ENCODE measurements at places on chromosomes 7 and 10.

- no peak for DNase-seq
These were observed 8.5 kb upstream of the AOAH start for GRCh38 chr7:36732806-36733205.

- no peak for DNase-seq
These were observed 230.7 kb upstream of the CACNA2D1 start for GRCh38 chr7:82674268-82674667.

DNA sequence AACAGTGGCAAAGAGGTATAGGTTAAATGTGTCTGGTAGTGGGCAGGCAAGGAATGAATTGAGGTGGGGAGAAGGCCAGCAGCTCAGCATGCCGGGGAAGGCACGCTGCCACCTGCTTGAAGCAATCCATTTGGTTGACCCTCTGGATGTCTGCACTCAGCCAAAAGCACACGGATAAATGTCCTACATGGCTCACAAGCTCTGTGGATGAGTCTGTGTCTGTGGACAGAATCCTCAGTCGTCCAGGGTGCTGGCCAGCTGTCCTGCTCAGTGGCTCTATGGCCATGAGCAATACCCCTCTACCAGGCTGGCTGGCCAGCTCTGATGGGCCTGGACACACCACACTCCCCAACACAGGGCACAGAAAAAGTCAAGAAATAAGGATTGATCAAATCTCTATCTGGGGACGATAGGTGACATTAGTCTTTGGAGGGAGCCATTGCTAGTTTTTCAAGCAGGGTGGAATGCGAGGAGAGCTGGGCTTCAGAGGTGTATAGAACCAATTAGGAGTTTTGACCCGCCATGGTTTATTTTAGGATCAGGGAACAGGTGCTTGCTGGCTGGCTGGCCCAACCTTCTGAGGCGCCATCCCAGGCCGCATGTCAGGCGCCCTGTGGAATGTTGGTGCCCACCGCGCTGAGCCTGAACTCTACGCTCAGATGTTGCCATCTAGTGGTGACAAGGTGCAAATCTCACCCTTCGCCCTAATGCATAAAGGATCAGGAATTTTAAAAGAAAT lies 493.4 kb downstream of the TNS3 start:
- DNase-seq = peak; percentile 17

DNA sequence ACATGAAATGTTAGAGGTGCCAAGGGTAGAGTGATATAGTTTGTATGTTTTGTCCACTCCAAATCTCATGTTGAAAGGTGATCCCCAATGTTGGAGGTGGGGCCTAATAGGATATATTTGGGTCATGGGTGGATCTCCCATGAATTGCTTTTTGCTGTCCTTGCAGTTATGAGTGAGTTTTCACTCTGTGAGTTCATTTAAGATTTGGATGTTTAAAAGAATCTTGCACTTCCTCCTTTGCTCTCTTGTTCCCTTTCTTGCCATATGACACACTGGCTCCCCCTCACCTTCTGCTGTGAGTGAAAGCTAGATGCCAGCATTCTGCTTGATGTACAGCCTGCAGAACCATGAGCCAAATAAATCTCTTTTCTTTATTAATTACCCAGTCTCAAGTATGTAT lies 269.2 kb downstream of the ZWINT start:
- no peak for DNase-seq

GRCh38 chr10:12431151-12432101 lies 82.1 kb downstream of the CAMK1D start:
- no peak for DNase-seq

DNA sequence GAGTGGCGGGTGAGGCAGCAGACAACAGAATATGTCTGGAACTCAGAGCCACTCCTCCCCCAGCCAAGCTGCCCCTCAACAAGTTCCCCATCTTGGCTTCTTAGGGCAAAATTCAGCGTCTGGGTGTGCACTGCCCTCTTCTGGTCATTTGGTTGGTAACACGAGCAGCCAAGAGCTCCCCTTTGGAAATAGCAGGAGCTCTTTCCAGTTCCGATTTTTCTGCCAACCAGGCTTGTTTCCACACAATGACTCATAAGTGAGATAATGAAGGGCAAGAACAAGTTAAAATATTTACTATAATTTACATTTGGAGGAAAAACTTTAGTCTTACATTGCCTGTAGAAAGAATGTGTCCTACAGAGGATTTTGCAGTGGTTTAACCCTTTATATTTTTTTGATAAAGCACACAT lies 70.5 kb downstream of the ADCYAP1R1 start:
- peak; percentile 18 for DNase-seq

DNA sequence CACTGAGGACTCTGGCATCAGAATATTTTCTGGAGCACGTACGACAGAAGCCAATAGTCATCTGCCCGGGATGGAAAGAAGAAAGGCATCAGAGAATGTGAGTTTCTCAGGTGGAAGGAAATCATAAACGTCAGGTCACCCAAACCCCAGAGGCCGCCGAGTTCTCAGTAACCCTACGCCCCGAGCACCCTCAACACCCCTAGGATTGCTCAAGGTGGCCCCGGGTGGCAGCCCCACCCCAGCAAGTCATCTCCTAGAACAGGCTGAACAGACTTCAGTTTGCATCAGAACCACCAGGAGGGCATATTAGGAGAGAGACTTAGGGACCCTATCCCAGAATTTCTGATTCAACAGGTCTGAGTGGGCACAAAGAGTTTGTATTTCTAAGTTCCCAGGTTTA lies 117.6 kb downstream of the TNS3 start:
- DNase-seq = no peak

- no peak for DNase-seq
These were observed 106.0 kb downstream of the UPF2 start for GRCh38 chr10:11936389-11937152.

DNA sequence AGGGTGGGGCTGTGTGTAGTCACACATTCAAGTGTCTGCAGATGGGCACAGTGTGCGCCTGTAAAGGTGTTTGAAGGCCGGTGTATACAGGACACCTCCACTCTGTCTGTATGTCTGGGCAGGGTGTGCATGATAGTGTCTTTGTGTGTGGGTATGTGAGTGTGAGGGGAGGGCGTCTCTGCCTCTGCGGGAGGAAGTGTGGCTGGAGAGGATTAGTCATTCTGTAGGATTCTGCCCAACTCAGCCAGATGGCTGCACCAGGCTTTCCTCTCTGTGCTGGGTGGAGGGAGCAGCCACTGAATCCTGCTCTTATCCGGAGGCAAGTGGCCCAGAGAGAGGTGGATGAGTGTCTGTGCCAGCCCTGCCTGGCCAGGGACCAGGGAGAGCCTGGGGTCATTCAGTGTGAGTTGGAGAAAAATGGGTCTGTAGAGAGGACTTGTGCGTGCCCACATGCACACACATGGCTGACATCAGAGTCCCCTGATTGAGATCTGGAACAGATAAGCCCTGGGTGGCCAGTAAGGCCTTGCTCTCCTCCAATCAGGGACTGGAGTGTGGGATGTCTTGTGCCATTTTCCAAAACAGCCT lies 1.7 kb downstream of the SFXN3 start:
- no peak for DNase-seq

DNA sequence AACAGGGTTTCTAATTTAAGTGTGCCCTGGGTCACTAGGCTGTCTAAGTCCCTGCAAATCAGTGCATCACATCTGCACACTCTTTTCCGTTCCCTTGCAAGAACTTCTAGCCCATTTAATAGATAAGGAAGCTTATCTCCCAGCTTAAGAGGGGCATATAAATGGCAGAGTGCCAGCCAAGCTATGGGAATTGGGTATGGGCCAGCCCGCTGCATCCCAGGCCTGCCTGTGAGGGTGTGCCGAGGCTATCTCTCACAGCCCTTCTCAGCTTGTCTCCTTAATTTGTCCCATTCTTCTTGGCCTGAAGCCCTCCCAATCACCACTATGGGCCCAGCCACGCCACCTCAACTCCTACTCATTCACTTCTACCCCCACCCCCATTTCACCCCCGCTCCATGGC lies 14.7 kb downstream of the AQP1 start:
- no peak for DNase-seq

- no peak for DNase-seq
These were observed 74.6 kb upstream of the LYZL2 start for GRCh38 chr10:30704026-30704600.

DNA sequence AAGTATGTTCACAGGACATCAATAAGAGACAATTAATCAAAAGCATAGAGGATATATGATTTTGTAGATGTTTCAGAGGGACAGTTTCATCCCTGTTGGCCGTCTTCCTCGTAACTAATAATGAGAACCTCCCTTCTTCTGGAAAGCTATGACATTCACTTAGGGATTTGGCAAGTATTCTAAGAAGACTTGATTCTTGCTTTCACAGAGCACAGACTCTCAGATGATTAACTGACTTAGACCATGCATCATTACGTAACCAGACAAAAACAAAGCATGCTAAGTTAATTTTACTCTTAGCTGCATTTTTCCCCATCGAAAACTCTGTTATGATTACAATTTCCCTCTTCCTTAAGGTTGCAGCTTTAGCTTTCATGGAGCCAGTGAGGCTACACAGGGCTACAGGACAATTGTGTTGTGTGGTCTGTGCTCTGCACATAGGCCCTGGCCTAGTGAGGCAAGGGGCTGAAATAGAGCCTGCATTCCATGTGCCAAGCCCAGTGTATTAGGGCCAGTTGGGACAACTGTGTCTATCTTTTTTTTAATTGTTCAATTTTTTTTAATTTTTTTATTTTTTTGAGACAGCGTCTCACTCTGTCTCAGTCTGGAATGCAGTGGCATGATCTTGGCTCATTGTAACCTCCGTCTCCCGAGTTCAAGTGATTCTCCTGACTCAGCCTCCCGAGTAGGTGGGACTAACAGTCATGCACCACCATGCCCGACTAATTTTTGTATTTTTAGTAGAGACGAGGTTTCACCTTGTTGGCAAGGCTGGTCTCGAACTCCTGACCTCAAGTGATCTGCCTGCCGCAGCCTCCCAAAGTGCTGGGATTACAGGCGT lies 105.3 kb downstream of the PLXDC2 start:
- DNase-seq = no peak

GRCh38 chr10:118467200-118467599 lies 125.1 kb upstream of the FAM204A start:
- no peak for DNase-seq

DNA sequence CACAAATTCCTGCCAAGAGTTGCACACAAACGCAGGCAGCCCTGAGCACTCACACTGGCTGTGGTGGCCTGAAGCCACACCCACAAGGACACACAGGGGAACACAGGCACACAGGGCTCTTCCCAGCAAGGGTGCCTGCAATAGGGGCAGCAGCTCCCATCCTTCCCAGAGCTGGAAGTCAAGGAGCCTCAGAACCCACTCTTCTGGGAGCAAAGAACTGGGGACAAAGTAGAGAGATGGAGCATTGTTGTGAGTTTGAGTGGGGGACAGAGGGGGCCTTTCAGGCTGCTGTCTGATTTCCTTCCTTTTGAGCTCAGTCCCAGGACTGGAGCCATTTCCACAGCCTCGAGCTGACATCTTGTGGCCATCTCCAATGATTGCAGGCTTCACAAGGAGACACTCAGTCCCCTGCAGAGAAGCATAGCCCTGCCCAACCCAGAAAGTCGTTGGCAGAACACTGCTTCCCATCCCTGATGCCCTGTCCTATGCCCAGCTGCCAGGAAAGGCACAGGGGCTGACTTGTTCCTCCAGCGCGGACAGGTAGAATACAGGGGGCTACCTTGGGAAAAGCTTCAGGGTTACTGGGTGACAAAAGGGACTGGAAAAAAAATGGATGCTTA lies 34.4 kb upstream of the SLF2 start:
- no peak for DNase-seq
